Activated CD4-positive, alpha-beta T cell treated with anti-CD3 and anti-CD28 coated beads, Interleukin-2, amount 50 U/mL, for 1 hour (primary cell): ENCODE measurements at places on chromosomes 12 and 14.

GRCh38 chr14:61621444-61621843, 73.9 kb upstream of the HIF1A start:
- DNase-seq, result no peak

- DNase-seq, result no peak
These were observed 110.1 kb upstream of the DIO3 start for GRCh38 chr14:101451166-101451565.

DNA sequence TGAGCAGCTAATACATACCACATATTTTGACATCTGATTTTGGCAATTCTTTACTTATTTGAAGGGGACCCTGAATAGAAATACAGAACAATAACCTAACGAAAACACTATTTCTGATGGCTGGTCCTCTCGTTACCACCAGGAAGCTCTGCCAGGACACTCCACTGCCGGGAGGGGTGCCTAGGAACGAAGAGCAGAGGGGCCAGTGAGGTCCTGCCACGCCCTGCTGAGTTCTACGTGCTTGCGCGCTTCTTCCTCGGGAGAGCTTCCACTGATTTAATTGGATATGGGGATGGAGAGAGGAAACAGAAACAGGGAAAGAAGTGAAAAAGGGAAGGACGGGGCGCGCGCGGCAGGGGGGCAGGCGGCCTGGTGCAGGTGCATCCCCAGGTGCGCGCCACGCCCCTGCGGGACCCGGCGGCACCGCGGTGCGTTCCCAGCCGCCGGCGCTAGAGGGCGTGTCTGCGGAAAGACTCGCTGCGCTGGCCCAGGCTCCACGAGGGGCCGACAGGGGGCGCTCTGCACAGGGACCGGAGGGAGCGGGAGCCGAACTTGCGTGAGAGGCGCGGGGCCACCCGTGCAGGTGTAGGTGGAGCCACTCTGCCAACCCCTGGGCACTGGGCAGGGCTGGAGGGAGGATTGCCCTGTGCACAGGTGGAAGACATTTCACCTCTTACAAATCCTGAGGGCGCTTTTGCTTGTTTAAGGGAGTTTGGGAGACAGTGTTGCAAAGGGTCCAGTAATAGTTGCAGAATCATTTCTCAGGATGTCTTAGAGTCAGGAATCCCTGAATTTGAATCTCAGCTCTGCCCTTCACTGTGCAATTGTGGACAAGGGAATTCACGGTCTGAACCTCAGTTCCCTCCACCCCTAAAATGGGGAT, 986.3 kb upstream of the TMEM132C start:
- DNase-seq, result peak; percentile 51

- no peak for DNase-seq
These were observed 3.0 kb upstream of the HOXC10 start for GRCh38 chr12:53981634-53982565.

DNA sequence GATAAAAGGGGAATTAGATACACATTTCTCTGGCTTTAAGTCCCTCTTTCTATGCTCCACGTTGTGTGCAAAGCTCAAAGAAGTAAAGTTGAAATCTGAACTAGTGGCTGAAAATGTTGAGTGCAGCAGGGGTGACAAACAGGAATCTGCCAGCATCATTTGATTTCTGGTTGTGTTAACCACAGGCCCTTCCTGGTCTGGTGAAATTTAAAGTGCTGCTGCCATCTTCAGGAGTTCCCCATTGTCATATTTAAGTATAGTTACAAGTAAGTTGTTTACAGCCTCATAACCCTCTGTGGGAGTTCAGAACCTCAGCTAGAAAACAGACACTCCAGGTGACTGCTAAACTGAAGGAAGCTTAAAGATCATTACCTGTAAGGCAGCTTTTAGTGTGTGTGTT, 90.9 kb upstream of the CCDC196 start:
- no peak for DNase-seq

DNA sequence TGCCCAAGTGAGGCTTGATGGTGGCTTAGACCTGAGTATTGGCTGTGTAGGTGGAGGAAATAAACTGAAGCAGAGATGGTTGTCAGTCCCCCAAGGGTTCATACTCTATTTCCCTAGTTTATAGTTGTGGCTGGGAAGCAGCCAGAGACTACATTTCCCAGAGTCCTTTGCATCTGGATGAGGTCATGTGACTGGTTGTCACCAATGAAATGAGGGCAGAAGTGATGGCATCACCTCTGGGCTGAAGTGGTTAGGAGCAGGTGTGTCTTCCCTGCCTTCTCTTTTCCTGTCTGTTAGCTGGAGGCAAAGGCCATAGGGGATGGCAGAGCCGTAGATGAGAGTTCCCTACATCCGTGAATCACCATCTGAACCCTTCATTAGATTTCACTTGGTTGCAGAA, 16.3 kb upstream of the NOS1 start:
- no peak for DNase-seq

GRCh38 chr14:68968051-68968450, 11.1 kb downstream of the ACTN1 start:
- DNase-seq, result peak; percentile 75

GRCh38 chr12:83573671-83574070, 887.0 kb downstream of the TMTC2 start:
- DNase-seq, result no peak

DNA sequence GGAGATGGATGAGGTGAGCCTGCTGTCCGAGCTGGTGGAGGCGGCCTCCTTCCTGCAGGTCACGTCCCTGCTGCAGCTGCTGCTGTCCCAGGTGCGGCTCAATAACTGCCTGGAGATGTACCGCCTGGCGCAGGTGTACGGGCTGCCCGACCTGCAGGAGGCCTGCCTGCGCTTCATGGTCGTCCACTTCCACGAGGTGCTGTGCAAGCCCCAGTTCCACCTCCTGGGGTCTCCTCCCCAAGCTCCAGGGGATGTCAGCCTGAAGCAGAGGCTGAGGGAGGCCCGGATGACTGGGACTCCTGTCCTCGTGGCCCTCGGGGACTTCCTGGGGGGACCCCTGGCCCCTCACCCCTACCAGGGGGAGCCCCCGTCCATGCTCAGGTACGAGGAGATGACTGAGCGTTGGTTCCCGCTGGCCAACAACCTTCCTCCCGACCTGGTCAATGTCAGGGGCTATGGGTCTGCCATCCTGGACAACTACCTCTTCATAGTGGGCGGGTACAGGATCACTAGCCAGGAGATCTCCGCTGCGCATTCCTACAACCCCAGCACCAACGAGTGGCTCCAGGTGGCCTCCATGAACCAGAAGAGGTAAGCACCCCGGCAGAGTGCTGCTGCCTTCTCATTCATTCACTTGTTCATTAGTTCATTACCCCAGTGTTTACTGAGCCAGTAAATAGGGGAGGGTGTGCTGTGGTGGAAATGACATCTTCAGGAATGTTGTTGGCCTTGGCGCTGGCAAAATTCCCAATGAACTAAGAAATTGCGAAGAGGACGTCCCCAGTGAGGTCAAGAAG, 774 bp upstream of the MANSC4 start:
- peak; percentile 30 for DNase-seq

DNA sequence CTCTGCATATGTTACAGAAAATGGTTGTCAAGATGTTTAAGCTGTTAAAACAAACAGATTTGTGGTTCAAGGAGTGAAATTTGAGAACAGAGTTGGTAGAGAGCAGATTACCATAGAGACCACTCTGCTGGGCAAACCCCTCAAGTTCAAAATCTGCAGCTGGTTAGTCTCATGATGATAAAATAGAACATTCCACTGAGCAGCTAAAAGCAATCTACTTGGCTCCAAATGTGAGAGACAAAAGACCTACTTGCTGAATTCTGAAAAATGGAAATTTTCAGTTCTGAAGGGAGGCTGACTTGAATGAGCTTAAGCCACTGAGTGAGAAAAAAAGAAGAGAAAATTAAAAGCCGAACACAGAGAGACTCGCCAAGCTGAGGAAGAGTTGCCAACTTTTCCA, 519.3 kb downstream of the NOVA1 start:
- DNase-seq, result no peak

DNA sequence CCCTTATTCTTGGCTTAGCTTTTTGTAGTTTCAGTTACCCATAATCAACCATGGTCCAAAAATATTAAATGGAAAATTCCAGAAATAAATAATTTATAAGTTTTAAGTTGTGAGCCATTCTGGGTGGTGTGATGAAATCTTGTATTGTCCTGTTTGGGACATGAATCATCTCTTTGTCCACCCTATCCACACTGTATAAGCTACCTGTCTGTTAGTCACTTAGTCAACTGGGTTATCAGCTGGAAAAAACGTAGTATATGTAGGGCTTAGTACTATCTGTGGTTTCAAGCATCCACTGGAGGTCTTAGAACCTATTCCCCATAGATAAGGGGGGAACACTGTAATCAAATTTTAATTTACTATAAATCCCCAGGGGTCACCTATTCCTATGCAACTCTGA, 52.7 kb downstream of the NKX2-1 start:
- DNase-seq, result no peak

GRCh38 chr14:64654246-64654900, 49.9 kb upstream of the PLEKHG3 start:
- no peak for DNase-seq
